ENCODE measurements at places on chromosomes 13 and 19.
A peak's percentile ranks its signal among the peaks of the same experiment; 100 is the strongest.

GRCh38 chr13:80010286-80010831 lies 330.6 kb downstream of the SPRY2 start:
- DNase-seq: peak; percentile 59

- no peak for DNase-seq
Observed at GRCh38 chr19:18775586-18776287, 15.4 kb downstream of the COMP start.

GRCh38 chr13:88107570-88107969 lies 436.4 kb downstream of the SLITRK5 start:
- DNase-seq: no peak

GRCh38 chr13:85698256-85698655 lies 101.0 kb downstream of the SLITRK6 start:
- no peak for DNase-seq

DNA sequence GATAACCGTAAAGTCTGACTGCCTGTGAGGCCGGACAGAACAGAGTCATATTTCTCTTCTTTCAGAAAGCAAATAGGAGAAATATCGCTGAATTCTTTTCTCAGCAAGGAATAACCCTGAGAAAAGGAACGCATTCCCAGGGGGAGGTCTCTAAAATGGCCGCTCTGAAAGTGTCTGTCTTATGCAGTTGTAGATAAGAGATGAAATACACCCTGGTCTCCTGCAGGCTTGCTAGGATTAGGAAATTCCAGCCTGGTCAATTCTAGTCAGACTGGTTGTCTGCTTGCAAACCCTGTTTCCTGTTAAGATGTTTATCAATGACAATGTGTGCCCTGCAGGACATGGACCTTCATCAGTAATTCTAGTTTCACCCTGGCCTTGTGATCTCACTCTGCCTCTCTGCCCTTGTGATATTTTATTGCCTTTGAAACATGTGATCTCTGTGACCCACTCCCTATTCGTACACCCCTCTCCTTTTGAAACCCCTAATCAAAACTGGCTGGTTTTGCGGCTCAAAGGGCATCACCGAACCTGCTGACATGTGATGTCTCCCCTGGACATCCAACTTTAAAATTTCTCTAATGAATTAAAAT lies 934.8 kb upstream of the SPRY2 start:
- no peak for DNase-seq

GRCh38 chr13:48222358-48223301 lies 10.4 kb upstream of the ITM2B start:
- DNase-seq: no peak

- no peak for DNase-seq
Observed at GRCh38 chr13:76461999-76462398, 424.2 kb downstream of the KCTD12 start.

DNA sequence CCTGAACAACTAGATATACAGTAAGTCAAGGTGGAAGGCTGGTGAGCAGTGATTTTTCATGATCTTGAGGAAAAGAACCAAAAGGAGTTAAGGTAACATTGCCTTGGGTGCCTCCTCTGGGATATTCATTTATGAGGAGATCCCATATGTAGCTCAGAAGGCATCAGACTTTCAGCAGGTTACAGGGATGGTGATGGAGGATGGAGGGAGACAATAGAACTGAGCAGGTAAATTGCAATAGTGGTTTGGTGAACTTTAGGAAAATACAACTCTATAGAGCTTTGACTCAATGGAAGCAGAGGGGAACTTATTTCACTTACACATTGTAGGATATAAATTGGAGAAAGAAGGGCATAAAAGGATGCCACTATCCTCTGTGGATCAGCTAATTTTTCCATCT lies 243.4 kb upstream of the SPRY2 start:
- DNase-seq: no peak

DNA sequence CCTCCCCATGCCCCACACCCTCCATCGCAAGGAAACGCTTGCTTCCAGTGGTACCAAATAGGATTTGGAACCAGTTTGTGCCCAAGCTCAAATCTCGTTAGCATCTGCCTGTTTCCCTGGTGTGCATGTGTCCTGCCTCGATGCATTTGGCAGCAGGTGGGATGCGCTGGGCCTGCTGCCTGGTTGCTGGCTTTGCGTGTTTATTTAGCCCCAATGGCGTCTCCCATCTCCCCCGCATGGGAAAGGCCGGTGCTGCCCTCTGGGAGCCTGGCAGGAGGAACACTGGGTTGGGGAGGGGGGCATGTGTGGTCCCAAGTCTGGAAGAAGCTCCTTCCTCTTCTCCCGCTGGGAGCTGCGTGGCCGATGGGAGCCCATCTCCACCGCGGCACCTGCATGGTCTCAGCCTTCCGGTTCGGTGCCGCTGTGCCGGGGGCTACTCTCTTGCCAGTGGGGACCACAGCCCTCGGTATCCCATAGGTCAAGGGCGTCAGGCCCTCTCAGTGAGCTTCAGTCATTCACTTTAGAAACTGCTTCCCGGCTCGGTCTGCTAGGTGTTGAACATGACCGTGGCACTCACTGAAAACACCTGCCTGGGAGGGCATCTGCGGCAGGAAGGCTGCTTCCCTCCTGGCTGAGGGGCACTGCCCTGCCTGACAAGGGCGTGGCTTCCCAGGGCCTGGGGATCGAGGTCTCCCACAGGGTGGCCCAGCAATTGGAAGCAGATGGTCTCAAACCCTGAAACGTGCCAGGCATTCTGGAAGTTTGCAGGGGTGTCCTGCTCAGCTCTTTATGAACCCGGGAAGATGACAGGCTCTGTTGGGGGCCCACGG lies 11.8 kb upstream of the F7 start:
- no peak for DNase-seq

GRCh38 chr13:23098161-23098907 lies 82.4 kb upstream of the SGCG start:
- DNase-seq: no peak

GRCh38 chr13:50847501-50847900 lies 4.0 kb upstream of the DLEU7 start:
- no peak for DNase-seq

DNA sequence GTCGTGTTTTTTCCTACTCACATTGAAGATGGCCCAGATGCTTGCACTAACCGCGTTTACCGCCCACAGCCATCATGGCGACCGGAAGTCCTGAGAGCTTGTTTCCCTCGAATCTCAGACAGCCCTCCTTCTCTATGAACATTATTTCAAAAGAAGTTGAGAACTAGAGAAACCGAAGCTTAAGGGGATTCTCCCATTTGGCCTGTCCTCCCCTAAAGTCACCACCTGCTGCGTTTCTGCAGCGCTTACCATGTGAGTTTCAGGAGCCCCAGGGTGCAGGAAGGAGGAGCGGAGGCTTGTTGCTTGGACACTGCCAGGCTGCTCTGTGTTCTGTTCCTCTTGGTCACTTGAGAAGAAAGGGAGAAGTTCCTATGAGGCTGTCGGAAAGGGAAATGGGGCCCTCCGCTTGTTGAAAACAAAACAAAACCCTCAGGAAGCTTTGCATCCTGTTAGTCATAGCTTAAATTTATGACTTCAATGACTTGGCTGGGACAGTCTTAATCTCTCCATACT lies 6.2 kb downstream of the CARD8 start:
- no peak for DNase-seq

All from spinal cord (tissue), 10 donors.